Left cardiac atrium (tissue), 4 donors: ENCODE measurements at places on chromosomes 4 and X. TPM values are rescaled to one million over a fixed set of nuclear protein-coding genes. Genes with fewer than 3 reads are reported as not detected.

The CLGN gene
- 58.2 TPM for total RNA-seq

The UGDH gene
- total RNA-seq, result 40.6 TPM

The LEF1 gene
- 0.71 TPM for total RNA-seq

The ZNF711 gene
- total RNA-seq, result 5.4 TPM

The HERC3 gene
- 45.9 TPM for total RNA-seq

The NLGN3 gene
- total RNA-seq, result 0.52 TPM

The TLR2 gene
- 11.5 TPM for total RNA-seq

The VCX2 gene
- not detected for total RNA-seq

The GAGE10 gene
- total RNA-seq, result not detected

The PPARGC1A gene
- 75.4 TPM for total RNA-seq

The GLRB gene
- 9.8 TPM for total RNA-seq

The GAGE2A gene
- not detected for total RNA-seq

The CXCL10 gene
- 0.76 TPM for total RNA-seq

The CCKAR gene
- total RNA-seq, result not detected

The GATA1 gene
- not detected for total RNA-seq

The KIT gene
- total RNA-seq, result 2.3 TPM

The ZNF41 gene
- 14.7 TPM for total RNA-seq

The GLOD5 gene
- not detected for total RNA-seq

The FGG gene
- 0.42 TPM for total RNA-seq

The HSD17B13 gene
- total RNA-seq, result 0.18 TPM

The DDX53 gene
- total RNA-seq, result not detected

The ETNPPL gene
- total RNA-seq, result 12.6 TPM

The CCNB3 gene
- total RNA-seq, result 0.18 TPM

The SLC16A2 gene
- 12.3 TPM for total RNA-seq

The COX7B2 gene
- total RNA-seq, result not detected

The ABRAXAS1 gene
- 6.3 TPM for total RNA-seq

The MAGEA10 gene
- total RNA-seq, result not detected

The CSN1S1 gene
- total RNA-seq, result 0.68 TPM

The ARR3 gene
- total RNA-seq, result not detected

The NXT2 gene
- 2.6 TPM for total RNA-seq

The NSG1 gene
- 10.1 TPM for total RNA-seq
